ENCODE measurements at places on chromosomes 11 and 22.

GRCh38 chr11:19460718-19461405 lies 220.1 kb upstream of the E2F8 start:
- DNase-seq, result no peak

GRCh38 chr22:38107692-38108515 lies 2.6 kb downstream of the BAIAP2L2 start:
- no peak for DNase-seq

DNA sequence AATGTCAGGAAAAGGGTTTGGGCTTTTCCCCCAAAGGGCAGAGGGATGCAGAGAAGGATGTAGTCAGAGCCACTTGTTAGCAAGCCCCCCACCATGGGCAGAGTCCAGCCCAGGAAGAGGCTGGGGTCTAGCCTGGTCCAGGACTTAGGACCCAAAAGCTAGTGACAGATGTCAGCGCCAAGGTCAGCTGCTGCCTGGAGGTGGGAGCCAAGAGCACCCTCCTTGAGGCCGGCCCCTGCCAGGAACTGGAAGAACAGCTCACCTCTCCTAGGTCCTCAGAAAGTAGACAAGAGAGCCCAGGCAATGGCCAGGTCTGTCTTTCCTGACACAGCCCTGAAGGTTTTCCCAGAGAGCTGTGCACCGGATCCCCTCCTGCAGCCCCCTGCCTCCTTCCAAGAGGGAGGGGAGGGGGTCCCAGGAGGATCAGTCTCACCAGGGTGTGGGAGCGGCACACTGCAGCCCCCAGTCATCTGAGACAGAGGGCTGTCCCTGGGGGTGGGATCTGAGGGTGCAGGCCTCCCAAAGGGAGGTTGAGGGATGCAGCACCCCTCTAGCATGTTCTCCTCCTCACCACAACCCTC lies 14.6 kb upstream of the ARHGEF17 start:
- no peak for DNase-seq

DNA sequence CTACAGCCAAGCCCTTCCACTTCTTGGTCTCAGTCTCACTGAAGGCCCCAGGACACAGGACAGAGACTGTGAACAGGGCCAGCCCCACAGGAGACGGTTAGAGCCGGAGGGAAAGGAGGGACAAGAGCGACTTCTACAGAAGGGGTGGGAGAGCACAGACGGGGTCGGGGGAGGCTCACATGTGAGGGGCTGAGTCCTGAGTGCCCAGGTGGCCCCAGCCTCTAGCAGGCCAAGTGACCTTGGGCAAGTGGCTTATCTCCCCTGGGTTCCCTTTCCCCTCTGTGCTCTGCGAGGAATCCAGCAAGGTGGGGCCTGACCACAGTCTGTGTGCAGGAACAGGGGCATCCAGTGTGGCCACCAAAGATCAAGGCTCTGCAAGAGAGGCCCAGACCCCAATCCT lies 102.6 kb upstream of the LMO1 start:
- DNase-seq, result no peak

DNA sequence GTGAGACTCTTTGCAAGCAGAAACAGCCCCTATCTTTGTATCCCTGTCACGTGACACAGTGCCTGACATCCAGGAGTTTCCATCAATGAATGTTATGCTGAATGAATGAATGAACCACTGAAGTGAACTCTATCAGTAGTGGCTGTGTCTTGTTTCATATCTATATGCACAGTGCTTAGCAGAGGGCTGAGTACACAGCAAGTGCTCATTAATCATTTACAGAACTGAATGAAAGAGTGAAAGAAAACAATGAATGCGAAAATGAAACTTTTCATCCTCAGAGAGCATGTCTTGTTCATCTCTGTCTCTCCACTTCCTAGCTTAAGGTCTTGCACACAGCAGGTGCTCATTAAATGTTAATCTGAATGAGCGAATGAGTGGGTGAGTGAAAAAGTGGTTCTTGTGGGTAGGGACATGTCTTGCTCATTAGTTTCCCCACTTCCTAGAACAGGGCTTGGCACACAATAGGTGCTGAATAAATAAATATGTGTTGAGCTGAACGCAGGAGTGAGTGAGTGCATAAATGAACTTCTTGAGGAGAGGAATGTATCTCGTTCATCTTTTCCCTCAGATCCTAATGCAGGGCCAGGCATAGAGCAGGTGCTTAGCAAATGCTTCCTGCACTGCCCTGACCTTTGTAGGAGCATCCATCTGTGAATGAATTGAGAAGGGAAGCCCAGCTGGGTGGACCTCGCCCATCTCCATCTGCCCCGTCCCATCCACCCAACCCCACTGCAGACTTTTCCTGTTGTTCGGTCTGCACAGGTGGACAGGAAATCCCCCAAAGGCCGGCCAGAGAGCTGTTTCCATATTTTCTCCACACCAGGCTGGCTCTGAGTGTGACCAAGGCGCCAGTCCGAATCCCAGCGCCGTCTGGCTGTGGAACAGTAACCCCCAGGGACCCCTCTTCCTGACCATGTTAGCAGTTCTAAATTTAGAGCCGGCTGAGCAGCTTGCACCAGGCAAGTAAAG lies 113.4 kb upstream of the CRYBB3 start:
- peak; percentile 36 for DNase-seq

GRCh38 chr22:50715250-50715649 lies 22.8 kb upstream of the ACR start:
- DNase-seq, result no peak
